ENCODE measurements at places on chromosomes 7 and 10.

GRCh38 chr7:5222841-5223411 is 32.9 kb downstream of the WIPI2 start:
- DNase-seq: no peak

DNA sequence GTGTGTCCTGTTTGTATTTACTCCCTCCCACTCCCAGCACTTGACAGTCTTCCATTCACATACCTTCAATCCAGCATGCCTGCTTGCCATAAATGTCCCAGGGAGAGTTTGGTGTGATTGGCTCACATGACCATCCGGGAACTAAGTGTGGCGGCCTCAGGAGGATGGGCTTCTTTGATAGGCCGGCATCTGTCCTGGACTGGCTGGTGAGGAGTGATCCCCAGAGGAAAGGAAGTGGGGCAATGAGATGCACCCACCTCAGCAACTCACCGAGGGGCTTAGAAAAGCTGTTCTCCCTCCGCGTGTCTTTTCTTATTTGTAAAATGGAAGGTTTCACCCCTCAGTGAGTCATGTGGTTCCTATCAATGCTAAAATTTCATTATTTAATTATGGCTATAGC is 14.9 kb upstream of the EBF3 start:
- DNase-seq: no peak

DNA sequence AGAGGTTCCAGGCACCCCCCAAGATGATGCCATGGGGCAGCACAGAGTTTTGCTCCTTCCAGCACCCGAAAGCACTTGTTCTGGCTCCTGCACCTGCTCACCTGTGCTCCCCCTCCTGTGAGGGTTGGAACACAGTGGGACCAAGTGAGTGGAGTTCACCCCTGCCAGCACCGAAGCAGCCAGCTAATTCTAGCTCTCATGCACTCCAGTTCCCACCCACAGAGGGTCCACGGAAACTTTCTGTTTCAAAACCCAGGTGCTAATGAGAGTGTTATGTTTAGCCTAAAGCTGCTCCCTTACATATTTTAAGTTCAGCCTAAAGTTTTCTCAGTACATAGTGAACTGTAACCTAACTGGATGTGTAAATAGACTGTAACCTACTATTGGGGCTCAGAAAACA is 42.6 kb upstream of the SLC35G1 start:
- DNase-seq: no peak

- no peak for DNase-seq
Measured at GRCh38 chr10:118041316-118041715, 5.4 kb downstream of the RAB11FIP2 start.

DNA sequence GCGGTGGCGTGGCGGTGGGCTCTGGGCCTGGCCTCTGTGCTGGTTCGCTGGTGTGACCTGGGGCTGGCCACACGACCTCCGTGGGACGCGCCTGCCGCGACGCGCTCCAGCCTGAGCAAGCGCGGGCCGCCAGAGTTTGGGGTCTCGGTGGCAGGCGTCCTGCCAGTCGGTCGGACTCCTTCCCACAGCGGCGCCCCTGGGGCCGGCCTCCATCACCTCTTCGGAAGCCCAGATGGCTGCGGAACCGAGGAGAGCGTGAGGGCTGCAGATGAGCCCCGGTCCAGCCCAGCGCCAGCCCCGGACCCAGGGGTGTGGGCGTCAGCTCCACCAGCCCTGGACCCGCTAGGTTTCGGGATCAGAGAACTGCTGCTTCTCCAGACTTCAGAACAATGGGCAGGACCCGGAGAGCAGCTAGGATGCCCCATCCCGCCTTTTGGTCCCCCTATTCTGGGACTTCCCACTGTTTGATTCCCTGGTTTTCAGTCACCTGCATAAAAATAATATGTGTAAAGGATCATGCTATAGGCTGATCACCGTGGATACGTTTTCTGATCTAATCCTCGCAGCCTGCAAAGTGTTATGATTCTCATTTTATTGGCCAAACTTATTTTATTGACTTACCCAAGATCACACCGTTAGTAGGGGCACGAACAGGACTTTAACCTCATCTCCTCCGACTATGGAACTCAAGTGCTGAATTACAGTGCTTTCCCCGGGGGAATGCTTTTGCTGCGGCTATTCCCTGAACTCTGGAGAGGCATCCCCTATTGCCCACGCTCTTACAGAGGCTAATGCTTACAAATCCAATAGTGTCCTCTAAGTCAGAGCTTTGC is 2.8 kb downstream of the CYP26C1 start:
- no peak for DNase-seq

- no peak for DNase-seq
Measured at GRCh38 chr10:17510242-17510908, 56.0 kb upstream of the ST8SIA6 start.

DNA sequence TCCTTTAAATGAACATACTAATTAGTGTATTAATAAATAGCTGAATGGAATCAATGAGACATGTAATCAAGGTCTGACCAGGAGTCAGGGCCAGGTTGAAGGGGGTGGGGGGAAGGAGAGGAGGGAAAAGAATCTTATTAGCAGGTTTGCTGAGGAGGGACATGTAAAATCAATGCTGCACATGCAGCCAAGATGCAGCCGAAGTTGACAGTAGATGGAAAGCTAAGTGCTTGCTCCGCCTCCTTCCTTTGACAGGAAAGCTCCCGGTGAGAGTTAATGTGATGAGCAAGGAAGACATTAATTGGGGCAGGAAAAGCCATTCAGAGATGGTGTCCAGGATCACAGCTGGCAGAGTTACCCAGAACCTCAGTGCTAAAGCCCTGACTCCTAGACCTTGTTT is 24.4 kb downstream of the PLXNA4 start:
- no peak for DNase-seq

DNA sequence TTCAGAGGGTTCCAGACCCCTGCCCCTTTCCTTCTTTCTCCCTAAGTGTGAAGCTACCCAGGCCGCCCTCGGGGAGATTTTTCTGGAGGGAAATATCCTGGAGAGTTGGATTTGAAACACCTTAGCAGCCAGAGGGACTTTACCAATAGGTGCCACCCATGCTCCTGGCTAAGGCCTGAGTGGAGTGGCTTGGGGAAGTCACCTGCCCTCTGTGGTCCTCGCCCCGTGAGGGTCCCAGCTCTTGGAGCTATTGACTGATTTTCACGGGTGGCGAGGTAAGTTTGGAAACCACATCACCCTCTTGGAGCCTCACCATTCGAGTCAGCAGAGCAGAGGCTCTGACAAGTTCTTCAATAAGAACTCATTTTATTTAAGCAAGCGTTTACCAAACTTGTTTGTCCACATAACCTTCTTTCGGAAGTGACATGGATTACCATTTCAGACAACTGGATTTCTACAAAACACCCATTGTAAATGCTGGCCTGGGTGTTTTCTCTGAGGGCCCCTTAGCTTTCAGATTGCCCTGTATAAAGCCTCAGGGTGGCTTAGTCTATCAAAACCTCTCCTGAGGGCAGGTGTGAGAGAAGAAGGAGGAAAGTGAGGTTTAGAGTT is 20.4 kb downstream of the AQP1 start:
- no peak for DNase-seq

DNA sequence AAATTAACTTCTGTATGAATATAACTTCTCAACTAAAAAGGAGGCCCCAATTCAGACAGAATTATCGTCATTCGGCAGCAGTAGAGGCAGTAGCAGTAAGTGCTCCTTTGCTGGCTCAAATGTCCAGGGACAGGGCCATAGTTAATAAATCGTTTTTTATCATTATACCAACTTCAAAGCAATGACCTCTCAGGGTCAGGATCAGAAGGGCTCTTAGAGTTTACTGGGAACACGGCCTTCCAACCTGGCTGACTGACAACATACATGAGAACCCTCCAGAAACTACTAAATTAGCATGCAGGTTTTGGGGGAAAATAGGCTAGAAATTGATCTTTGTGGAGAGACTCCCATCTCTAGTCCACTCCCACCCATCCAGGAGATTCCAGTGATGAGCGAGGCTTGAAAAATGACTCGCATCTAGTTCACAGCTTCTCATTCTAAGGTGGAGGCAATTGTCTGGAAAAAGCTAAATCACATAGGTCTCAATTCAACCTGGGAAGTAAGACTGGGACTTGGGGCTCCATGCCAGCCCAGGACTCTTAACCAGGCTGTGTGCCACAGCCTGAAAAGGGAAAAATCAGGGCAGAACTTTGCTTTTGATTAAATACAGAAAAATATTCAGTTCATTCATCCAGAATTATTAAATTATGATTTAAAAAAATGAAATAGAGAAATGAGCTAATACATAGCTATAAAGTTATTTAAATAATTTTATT is 84.6 kb downstream of the ABLIM1 start:
- no peak for DNase-seq

DNA sequence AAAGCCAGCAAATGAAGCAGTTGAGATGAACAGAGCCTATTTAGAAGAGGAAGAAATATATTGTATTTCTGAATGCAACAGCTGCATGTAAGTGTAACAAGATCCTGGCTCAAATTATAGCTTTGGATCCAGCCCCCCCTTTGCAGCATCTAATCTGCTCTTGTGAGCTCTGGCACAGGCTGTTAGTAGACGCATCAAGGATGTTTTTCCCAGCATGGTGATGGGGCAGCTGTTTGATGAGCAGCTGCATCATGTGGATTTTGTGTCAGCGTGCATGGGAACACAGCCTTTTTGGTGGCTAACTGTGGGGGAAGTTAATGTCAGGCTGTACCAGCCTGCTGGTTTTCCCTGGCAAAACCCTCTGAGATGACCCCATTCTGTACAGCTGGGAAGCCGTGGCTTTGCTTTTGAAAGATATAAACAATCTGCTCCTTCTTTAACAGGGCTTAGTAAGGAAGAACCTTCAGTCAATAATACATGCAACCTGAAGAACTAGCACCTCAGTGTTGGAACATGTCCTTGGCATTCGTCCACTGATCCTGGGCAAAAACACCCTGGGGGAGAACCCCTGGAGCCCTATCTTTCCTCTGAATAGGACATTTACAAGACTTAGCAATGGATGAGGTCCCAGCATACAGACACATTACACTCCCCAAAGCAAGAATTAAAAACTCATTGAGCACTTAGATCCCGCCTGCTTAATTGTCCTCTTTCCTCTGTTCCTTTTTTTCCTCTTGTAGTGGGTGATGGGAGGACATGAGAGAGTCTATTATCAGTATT is 70.6 kb downstream of the NPS start:
- DNase-seq: no peak

- DNase-seq: no peak
Measured at GRCh38 chr10:52762088-52762487, 10.5 kb downstream of the MBL2 start.

- no peak for DNase-seq
Measured at GRCh38 chr10:127386606-127387327, 162.3 kb upstream of the NPS start.

DNA sequence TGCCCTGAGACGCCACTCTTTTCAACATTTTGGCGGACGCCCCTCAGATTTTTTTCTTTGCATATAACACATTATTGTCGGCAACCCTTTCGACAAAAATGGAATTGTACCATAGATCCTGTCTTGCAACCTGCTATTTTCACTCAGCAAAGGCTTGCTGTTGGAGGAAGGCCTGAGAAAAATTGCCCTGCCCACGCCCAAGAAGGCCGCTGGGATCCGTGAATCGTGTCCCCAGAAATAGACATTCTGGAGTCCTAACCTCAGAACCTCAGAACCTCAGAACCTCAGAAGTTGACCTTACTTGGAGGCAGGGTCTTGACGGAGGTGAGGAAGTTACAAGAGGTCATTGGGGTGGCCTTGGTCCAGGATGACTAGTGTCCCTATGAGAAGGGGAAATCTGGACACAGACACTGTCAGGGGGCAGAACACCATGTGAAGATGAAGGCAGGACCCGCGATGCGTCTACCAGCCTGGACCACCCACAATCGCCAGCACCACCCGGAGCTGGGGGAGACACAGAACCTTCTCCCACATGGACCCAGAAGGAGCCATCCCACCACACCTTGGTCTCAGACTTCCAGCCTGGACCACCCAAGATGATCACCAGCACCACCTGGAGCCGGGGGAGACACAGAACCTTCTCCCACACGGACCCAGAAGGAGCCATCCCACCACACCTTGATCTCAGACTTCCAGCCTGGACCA is 19.1 kb upstream of the DNAAF5 start:
- DNase-seq: no peak

DNA sequence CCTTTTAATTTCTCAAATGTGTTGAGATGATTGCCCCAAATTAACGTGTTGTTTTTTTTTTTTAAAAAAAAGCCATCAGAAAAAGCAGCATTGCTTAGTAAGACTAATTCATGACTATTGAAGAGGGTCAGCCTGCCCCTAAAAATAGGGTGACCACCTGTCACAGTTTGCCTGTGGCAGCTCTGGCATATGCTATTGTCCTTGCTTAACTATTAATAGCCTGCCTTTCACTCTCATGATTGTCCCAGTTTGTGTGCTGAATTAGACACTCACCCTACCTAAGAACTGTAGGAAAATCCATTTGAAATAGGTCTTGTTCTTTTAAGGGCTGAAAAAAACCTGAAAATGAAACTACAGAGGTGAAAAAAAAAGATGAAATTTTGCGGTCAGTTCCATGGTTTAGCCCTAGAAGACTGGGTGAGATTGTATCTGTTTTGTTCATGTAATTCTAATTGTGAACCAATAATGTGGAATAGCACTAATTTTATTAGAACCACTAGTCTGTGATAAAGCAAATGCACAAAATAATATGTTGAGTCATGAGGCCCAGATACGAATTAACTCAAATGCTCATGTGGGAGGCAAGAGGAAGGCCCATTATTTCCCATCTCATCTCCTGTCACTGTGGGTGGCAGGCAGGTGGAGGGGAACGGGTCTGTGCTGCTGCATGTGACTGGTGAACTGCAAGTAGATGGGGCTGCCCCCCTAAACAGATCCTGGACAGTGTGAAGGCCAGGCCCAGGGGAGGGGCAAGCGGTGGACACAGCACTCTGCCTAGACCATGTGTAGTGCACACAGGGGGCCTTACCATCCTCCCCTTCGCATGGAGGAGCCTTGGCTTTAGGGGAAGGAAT is 265.4 kb upstream of the NFE2L3 start:
- DNase-seq: no peak

GRCh38 chr7:7779888-7780287 is 61.5 kb upstream of the RPA3 start:
- DNase-seq: no peak

DNA sequence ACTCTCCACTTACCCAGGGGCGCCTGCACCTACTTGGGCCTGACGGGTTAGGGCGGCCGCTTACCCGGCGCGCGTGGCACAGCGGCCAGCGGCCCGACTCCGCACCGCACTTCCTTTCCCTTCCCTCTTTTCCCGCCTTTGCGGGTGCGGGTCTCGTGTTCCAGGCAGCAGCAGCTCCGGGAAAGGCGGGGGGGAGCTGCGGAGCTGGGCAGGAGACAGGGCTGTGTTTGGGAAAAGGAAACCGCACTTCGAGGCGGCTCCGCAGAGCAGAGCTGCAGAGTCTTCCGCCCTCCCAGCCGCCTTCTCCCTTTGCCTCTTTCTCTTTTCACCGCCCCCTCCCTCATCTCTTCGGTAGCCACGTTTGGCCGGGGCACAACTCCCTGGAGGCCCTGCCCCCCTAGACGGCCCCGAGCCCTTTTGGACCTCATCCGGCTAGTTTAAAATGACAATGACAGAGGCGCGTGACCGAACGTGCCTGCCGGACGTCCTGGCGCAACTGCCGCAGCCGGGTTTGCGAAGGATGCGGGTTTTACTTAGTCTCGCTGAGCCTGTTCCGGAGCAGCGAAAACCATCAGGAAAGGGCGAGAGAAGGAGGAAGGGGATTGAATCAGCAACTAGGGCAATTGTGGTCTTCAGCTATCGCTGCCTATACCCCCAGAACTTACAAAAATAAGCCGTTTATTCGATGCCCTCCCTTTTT is 7.9 kb upstream of the PAX2 start:
- no peak for DNase-seq

- DNase-seq: peak; percentile 11
Measured at GRCh38 chr7:30348083-30348560, 63.7 kb downstream of the ZNRF2 start.
